ENCODE measurements at places on chromosomes 4 and X.

DNA sequence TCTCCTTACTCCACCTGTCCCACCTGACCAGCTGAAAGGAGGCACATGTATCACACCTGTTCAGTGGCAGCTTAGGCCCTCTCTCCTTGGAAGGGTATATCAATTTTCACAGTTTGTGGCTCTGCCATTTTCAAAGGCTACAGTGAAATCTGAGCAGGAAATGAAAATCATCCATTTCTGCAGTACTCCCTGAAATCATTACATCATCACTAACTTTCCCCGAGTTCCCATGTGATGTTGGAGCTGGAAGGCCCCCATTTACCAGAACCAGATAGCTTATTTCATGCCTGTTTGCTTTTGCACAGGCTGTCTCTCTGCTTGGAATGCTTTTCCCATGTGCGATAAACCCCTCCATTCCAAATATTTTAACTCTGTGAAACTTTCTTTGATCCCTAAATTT lies 31.0 kb upstream of the STX18 start:
- no peak for DNase-seq

DNA sequence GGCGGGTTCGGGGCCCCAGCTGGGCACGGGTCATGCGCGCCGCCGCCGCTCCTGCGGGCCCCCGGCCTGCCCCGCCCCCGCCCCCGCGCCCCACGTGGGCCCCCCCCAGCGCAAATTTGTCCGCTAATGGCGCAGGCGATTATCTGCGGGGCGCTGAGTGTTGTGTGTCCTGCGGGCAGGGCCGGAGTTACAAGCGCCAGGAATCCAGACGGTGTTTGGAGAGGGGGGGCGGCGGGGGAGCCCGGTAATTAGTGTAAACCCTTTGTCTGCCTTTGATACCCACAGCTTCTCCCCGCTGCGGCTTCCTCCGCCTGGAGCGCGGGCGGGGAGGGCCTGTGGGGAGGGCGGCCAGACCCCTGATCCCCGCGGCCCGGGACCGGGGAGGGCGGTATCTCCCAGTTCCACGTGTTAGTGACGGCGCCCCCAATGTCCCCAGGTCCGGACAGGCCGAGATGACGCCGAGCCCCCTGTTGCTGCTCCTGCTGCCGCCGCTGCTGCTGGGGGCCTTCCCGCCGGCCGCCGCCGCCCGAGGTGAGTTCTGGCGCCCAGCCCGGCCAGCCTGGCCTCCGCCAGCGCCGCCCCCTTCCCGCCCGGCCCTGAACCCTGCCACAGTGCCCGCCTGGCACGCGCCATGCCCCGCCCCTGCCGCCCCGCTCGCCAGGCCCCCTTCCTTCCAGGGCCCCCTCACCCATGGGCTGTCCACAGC lies 761 bp downstream of the FGFRL1 start:
- peak; percentile 72 for DNase-seq

GRCh38 chr4:140162596-140162995 lies 8.6 kb upstream of the MAML3 start:
- no peak for DNase-seq

GRCh38 chr4:5890063-5890727 lies 2.7 kb downstream of the CRMP1 start:
- DNase-seq = no peak

DNA sequence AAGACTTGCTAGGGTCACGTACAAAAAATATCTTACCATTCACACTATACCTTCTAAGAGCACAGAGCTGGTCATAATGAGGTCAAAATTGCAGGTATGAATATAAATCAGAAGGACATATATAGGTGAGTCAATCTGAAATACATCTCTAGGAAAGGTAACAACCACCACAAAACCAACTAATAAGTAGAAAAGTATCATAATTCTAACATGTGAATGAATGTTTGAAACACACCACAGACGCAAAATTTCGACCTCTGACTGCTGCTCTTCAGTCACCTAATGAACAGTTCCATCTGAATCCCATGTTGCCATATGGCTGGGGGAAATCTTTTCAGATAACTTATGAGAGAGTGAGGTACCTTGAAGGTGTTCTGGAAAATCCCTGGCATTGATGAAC lies 22.1 kb downstream of the STAP1 start:
- no peak for DNase-seq

DNA sequence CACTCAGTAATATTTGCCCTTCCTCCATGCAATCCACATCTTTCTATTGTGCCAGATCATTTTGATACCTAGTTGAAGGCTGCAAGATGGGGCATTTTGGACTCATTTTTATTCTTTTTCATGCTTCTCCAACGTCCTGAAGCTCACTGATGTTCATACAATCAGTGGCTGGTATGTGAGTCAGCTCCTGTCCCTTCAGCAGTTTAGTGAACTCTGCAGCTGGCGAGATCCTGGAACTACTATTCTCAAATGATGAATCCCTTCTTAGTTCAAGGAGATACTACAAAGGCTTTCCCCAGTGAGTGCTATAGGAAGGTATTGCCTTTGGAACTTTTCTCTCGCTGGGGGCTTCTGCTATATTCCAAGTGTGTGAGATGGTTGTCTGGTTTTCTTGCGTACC lies 9.6 kb upstream of the CCDC149 start:
- no peak for DNase-seq

- DNase-seq = no peak
Measured at GRCh38 chr4:110108422-110108821, 90.0 kb downstream of the ELOVL6 start.

- DNase-seq = no peak
Measured at GRCh38 chr4:88012647-88013046, 5.2 kb downstream of the PKD2 start.

DNA sequence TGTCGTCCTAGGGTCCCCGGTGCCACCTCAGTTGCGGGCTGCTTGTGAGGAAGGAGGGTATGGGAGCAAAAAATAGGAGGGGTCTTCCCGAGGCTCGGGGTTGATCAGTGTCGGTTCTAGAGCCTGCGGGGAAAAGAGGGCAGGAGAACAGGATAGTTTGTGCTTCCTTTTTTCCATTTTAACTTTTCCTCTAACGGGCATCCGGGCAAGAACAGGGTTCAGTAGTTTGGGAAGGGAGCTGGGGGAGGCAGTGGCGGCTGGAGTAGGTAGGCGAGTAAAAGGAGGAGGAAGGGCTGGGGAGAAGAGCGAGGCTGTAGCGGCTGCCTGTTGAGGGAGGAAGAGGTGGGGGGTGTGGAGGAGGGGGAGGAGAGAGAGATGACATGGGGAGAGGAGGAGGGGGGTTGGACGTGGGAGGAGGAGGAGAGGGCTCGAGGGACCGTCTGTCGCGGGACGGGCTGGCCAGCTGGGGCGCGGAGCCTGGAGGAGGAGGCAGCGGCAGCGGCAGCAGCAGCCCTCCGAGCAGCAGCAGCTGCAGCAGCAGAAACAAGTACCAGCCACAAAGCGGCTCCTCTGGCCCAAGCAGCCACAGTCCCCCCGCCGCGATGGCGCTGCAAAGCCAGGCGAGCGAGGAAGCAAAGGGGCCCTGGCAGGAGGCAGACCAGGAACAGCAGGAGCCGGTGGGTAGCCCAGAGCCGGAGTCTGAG lies at the start of gene SLC16A2:
Gene SLC16A2, plus strand, starts transcription at position 458 of the 704 bp plus-strand sequence. Its CDS starts 145 bp downstream, at position 603.
- DNase-seq = peak; percentile 37

DNA sequence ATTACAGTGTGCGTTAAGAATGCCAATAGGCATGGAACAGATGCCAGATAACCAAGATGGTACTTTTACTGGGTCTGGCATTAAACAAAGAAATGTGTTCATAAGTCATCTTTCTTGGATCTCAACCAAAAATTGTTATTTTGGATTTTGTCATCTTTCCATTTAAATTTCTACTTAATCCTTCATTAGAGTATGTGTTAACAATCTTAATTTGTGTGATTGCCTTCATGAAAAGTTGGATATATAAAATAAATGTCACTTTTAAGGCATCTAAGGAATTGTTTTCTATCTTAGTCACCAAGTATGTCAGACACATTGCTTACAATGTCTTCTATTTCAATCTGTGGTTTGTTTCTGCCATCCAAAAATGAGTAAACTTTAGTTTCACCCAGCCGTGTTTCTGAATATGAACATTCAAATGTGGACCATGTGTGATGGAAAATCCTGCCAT lies 87.5 kb downstream of the PALLD start:
- no peak for DNase-seq

DNA sequence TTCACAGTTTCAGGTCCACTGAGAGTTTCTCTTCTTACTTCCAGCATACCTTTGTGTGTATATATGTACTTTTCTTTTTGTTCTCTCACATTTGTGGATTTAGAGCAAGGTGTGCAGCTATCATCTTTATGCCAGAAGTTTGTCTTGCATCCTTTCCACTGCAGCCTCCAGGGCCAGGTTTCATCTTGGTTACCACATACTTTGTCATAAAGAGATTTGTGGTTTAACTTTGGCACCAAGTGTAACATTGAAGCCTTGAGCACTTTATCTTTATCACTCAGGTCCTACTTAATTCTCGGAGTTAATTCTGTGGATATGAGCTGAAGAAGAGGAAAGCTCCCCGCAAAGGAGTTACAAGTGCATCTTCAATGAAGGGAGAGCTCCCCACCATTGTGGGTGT lies 31.4 kb upstream of the VMA21 start:
- DNase-seq = no peak

- no peak for DNase-seq
Measured at GRCh38 chrX:1488141-1488540, 35.4 kb upstream of the ASMTL start.

- no peak for DNase-seq
Measured at GRCh38 chr4:48604041-48604440, 114.0 kb downstream of the ZAR1 start.

DNA sequence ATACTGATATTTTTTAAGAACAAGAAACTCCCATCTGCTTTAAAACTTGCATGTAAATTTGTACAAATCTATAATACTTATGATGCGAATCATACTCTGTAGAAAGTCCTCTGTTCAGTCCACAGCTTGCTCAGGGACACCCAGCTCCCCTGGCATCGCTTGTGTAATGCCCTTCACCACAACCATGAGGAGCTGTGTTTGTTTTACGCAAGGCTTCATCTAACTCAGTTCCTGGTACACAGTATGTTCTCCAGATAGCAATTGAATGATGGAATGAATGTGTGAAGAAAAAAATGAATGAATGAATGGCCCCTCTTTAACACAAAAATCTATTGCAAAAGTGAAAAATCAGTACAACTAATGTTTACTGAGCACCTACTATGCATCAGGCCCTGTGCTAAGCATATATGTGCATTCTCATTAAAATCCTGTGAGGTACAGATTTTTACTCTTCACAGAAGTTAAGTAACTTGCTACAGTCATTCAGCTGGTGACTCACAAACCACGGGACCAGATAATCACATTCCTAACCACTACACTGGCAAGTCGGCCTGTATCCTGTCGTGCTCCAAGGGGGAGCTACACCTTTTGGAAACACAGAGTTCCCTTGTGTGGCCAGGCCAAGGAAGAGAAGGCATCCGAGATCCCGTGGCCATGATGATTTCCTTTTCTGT lies 58.7 kb upstream of the KDR start:
- DNase-seq = no peak

DNA sequence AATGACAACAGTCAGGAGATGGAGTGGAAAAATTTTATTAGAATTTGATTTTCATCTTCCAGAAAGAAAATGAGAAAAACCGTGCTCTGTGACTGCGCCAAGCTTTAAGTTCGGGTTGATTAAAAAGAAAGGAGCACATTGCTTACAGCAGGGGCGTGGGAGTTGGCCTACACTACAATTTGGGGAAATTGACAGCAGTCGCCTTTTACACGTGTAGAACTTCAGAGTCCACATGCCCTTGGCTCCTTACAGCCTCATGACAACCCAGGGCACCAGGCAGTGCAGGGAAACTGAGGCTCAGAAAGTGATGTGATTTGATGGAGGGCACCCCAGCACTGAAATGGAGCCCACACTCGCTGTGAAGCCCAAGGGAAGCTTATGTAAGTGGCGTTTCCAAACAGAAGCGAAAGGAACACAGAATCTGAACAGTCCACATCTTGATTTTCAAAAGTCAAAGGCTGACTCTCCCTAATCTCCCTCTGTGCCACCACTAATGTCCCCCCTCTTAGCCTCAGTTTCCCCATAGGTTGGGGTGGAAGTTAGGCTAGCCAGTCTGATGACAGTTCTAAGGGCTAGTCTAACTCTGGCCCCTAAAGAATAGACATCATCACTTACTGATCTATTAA lies 5.5 kb downstream of the PPP2R2C start:
- DNase-seq = no peak

- DNase-seq = no peak
Measured at GRCh38 chr4:102477657-102478056, 23.5 kb upstream of the NFKB1 start.

GRCh38 chrX:134909261-134909660 lies 81.5 kb upstream of the SMIM10 start:
- DNase-seq = no peak

GRCh38 chrX:11265352-11265751 lies 27.9 kb upstream of the AMELX start:
- DNase-seq = no peak

- no peak for DNase-seq
Measured at GRCh38 chr4:109429545-109429944, 4.1 kb upstream of the SEC24B start.
